Renal cortical epithelial cell (primary cell): ENCODE measurements at places on chromosomes 1 and 21. TPM values are rescaled to one million over a fixed set of nuclear protein-coding genes. Genes with fewer than 3 reads are reported as not detected.
A peak's percentile ranks its signal among the peaks of the same experiment; 100 is the strongest.

- no peak for DNase-seq
These were observed 79.5 kb upstream of the SLC45A1 start for GRCh38 chr1:8238141-8239038.

GRCh38 chr1:27391511-27392095 lies 819 bp upstream of the GPR3 start:
- DNase-seq = peak; percentile 52

The ROR1 gene
- total RNA-seq = 16.5 and 17.2 TPM in 2 replicates

DNA sequence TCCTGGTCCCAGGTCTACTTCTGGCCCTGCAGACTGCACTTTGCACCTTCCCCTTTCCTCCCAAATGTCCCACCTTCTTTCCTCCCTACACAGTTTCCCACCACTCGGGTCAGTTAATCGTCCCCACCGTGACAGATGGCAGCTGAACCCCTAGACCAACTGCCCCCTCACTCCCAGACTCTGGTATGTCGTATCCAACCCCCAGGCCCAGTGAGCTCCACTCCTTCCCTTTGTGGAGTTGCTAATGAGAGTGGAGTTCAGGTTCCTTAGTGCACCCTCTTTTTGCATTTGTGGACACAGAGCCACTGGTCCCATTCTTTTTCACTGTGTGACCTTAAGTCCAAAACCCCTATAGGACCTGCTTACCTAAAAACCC lies 1.8 kb downstream of the MAN1C1 start:
- DNase-seq = no peak

DNA sequence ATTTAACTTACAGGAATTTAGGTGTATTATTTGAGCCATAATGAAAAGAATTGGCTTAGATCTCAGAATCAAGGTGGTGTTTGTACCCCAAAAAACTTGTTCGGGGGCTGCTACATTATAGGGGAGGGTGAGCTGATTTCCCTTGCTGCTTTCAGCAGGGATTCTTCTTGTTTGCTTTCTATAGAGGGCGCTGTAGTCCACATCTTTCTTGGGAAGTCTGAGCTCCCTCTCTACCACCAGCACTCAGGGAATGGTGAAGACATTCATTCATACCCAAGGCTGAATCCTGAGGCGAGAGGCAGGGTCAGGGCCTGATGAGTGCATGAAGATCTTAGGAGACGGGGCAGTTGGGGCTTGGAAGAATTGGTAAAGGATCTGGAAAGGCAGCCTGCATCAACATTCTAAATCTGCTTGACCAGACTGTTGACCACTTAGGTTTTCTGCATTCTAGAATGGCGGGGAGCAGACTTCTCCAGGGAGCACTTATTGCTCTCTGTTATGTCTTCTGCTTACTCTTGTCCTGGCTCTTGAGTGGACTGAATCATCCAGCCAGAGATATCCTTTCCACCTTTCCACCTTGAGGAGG lies 18.9 kb downstream of the SPATA46 start:
- peak; percentile 43 for DNase-seq

The S100A2 gene
- total RNA-seq = 37.9 and 392 TPM in 2 replicates

- no peak for DNase-seq
These were observed 67.2 kb upstream of the PARP1 start for GRCh38 chr1:226475142-226475511.

- peak; percentile 100 for DNase-seq
These were observed 19.7 kb upstream of the FASLG start for GRCh38 chr1:172638885-172639831.

The RAP1GAP gene
- 0.87 and 23.5 TPM in 2 replicates for total RNA-seq

The SAMD13 gene
- total RNA-seq = 0.80 and 1.2 TPM in 2 replicates

The SERPINC1 gene
- total RNA-seq = 0.35 TPM in 1 of 2 replicates, not detected in the other
